ENCODE measurements at places on chromosomes 3 and 15.

DNA sequence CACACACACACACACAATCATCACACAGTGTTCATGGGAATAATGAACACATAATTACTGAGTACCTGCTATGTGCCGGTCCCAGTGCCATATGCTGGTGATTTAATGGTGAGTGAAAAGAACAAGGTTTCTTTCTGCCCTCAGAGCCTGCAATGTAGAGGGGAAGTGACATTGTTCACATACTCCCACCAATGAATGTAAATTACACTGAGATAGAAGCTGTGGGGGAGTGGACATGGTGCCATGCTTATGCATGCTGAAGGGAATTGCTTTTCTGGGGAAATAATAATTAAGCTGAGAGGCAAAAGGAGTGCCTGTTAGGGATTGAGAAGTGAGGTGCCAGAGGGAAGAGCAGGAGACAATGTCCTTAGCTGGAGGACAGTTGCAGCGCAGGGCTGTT lies 175.1 kb downstream of the MFSD1 start:
- no peak for DNase-seq

DNA sequence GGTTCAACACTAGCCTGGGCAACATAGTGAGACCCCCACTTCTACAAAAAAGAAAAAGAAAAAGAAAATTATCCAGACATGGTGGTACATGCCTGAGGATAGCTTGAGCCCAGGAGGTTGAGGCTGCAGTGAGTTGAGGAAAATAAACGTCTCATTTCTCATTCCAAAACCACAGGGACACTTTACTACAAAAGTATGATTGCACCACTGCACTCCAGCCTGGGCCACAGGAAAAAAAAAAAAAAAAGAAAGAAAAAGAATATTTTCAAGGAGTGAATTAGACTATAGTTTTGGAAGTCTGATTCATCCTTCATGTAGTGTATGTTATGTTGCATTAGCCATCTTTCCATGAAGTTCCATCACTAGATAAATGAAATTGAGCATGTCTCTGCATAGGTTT lies 149.5 kb upstream of the THBS1 start:
- no peak for DNase-seq

DNA sequence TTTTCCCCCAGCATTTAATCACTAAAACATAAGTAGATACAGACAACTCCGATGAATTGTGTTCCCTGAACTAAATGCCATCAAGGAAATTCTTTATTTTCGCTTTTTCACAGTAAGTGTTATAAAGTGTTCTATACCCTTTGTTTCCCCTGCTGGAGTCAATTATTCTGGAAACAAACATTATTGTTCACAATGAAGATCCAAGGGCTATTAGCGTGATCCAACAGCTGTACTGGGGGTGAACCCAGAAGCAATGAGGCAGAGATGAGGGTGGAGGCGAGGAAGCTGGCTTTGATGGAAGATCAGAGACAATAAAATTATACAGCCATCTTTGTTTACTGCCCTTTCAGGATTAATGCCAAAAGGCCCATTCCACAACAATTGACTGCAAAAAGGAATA lies 250.3 kb upstream of the IGF1R start:
- no peak for DNase-seq

DNA sequence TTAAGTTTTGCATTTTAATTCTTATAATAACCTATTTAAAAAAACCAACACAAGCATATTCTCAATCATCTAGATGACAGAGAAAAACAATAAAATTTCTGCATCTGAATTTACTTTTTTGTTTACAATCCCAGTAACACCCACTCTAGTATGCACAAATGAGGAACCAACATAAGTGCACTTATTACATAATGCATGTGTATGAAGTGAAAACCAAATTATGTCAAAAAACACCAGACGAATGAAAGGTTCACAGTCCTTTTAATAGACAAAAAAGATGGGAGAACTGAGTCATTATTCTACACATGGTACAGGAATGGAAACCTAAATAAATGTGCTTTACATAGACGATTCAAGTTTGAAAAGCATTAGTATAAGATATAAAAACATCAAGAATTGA lies 91.7 kb downstream of the NR1I2 start:
- DNase-seq, result no peak

GRCh38 chr3:123960781-123961507 lies at the start of gene CCDC14:
TSS of gene CCDC14 (minus strand) at chr3:123961229. CDS start at chr3:123961173, 56 bp downstream.
- peak; percentile 97 for DNase-seq

DNA sequence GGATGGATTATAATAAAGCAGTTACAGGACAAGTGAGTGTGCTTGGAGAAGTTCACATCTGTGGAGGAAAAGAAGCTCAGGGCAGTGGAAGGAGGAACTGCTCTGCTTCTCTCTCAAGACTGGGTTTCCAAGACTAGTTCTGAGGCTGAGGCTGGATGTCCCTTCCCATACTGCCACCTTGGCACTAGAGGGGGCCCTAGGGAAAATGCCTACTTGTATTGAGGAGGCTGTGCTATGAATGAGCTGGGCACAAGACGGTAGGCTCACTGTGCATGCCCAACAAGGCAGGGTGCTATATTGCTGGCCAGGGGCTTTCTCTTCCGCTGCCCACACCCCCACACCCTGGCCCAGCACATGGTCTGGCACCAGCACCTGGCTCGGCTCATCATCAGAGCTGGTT lies 65.2 kb downstream of the SLCO2A1 start:
- no peak for DNase-seq

- DNase-seq, result no peak
These were observed 12.0 kb downstream of the SAMMSON start for GRCh38 chr3:70011582-70011981.

GRCh38 chr15:29773816-29774215 lies 48.5 kb downstream of the TJP1 start:
- no peak for DNase-seq

- DNase-seq, result no peak
These were observed 121.2 kb upstream of the HES1 start for GRCh38 chr3:194014756-194015155.

- no peak for DNase-seq
These were observed 272 bp upstream of the SRPRB start for GRCh38 chr3:133805384-133805701.

DNA sequence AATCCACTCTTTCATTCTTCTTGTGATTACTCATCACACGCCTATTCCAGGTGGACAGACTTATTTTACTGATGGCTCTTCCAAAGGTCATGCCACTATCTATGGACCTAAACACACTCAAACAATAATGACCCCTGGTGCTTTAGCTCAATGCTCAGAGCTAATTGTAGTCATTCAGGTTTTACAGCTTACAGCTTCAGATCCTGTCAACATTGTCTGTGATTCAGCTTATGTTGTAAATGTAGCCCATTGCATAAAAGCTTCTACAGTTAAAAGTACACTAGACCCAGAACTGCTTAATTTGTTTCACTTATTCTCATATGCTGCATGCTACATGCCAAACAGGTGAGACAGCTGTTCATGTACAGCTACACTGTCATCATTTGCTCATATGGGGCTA lies 49.2 kb downstream of the LSM3 start:
- no peak for DNase-seq

GRCh38 chr3:35659768-35660167 lies 20.4 kb downstream of the ARPP21 start:
- no peak for DNase-seq

- DNase-seq, result peak; percentile 70
These were observed 49.1 kb downstream of the DNASE1L3 start for GRCh38 chr3:58161435-58162398.

DNA sequence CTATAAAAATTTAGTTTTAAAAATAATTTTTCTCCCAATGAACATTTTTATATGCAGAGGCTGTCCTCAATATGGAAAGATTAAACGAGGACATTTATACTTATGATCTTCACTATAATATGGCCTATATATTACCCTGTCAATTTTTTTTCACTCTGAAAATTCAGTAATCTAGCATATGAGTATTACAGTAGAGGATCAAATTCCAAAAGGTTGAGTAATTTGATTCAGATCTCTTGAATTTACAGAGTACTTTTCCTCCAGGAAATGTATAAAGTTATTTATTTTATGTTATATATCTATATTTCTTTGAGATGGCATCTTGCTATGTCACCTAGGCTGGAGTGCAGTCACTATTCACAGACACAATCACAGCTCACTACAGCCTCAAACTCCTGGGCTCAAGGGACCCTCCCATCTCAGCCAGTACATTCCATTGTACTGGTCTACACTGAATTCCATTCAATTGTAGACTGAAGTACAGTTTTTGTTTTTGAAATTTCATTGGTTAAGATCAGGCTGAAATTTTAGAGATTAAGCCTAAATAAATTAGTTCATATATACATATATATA lies 16.3 kb upstream of the TRPM7 start:
- DNase-seq, result no peak

DNA sequence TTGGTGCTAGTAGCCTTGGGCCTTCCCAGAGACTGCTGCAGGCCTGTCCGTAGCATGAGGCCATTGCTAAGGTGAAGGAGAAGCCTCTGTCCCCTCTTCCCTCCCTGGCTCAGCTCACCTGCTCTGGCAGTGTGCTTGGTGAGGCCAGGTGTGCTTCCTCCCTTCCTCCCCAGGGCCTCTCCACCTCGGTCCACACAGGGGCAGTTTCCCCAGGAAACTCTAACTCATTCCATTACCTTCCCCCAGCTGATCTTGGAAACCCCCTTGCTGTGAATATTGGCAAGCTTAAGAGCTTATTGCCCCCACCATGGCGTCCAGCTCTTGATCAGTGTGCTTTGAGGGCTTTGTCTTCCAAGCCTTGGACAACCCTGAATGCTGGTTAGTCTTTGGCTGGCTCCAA lies 52.7 kb downstream of the ZNF445 start:
- no peak for DNase-seq
